Fibroblast of gingiva (primary cell): ENCODE measurements at places on chromosomes 16 and 17.

DNA sequence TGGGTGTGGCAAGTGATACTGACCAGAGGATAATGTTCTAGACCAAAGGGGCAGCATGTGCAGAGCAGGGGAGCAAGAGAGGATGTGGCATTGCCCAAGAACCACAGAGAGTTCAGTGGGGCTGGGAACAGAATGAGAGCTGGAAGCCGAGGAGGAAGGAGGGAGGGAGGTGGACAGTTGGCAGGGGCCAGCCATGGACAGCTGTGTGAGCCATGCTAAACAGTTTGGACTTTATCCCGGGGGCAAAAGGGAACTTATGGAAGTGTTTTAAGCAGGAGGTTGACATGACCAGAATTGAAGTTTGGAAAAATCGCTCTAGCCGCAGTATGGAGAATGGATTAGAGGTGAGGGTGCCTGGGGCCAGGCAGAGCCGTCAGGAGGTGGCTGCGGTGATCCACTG lies 29.4 kb upstream of the TMEM132E start:
- no peak for DNase-seq

DNA sequence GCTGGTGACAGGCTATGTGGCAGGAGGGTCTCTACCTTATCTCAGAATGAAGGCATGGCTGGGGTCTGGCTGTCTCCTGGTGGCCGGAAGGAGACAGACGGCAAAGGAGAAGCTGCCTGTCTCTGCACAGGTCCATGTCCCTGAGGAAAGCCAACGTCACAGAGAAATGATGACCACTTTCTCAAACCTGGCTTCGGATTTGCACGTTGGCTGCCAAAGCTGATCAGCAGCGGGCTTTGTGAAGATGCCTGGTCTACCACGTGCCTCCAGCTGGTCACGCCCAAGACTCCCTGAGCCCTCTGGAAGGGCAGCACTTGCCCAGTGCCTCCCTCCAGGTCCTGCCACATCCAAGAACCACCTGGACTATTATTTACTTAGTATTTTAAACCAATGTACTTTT lies 8.4 kb downstream of the DEXI start:
- no peak for DNase-seq

- peak; percentile 75 for DNase-seq
Observed at GRCh38 chr17:30580916-30581315, 103.7 kb downstream of the GOSR1 start.

GRCh38 chr16:49755313-49755620 lies 100.6 kb downstream of the ZNF423 start:
- DNase-seq: peak; percentile 36

GRCh38 chr17:55273579-55274354 lies 9.0 kb downstream of the HLF start:
- peak; percentile 93 for DNase-seq

- no peak for DNase-seq
Observed at GRCh38 chr16:46746821-46747776, 1.0 kb downstream of the MYLK3 start.

- DNase-seq: no peak
Observed at GRCh38 chr17:11467639-11468038, 130.6 kb upstream of the DNAH9 start.

DNA sequence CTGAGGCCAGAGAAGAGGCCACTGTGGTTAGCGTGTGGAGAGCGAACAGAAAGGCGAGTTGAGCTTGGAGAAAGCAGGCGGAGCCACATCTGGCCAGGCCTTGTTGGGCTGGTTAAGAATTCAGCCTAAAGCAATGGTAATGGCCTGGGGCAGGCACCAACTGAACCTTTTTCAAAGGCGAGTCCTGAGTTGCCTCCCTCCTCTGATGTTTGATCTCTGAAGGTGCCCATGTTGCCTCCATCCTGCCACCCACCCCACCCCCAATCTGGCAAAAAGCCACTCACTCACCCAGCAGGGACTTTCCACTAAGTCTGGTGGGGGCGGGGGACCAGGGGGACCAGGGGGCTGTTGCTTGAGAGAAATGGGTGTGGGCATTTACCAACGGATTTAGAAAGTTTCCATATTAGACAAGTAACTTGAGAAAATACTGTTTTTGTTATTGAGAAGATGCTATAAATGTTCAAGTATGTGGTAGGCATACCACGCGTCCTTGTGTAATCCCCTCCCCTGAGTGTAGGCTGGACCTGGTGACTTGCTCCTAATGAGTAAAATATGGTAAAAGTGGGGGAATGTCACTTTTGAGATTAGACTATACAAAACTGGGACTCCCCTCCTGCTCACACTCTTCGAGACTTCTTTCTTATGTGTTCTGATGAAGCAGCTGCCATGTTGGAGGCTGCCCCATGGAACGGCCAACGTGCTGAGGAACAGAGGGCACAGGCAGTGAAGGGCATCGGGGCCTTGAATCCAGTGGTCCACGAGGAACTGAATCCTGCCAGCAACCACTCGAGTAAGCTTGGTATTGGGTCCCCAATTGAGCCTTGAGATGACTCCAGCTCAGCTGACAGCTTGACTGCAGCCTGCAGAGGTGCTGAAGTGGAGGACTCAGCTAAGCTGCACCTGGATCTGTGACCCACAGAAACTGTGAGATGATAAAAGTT lies 29.9 kb upstream of the TNS4 start:
- DNase-seq: peak; percentile 84

DNA sequence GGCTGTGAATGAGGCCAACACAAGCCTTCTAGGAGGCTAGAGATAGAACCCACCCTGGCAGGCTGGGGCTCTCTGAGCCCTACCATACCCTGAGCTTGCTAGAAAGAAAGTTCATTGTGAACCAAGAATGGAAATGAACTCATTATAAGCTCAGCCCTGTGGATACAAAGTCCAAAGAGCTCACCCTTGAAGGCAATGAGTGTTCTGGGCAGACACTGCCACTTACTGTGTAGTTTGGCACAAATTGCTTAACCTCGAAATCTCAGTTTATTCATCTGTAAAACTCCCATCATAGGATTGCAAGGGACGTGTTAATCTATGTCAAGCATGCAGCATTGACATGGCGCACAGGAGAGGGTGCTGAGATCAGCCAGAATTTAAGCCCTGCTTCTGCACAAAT lies 5.5 kb downstream of the KDM8 start:
- no peak for DNase-seq

DNA sequence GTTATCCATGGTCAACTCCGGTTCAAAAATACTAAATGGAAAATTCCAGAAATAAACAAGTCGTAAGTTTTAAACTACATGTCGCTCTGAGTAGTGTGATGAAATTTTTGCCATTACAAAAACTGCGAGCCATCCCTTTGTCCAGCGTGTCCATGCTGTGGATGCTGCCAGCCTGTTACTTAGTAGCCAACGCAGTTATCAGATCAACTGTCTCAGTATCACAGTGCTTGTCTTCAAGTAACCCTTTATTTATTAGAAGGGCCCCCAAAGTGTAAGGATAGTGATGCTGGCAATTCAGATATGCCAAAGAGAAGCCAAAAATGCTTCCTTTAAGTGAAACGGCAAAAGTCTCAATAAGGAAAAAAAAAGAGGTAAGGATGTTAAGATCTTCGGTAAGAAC lies 23.9 kb downstream of the SNN start:
- DNase-seq: no peak

DNA sequence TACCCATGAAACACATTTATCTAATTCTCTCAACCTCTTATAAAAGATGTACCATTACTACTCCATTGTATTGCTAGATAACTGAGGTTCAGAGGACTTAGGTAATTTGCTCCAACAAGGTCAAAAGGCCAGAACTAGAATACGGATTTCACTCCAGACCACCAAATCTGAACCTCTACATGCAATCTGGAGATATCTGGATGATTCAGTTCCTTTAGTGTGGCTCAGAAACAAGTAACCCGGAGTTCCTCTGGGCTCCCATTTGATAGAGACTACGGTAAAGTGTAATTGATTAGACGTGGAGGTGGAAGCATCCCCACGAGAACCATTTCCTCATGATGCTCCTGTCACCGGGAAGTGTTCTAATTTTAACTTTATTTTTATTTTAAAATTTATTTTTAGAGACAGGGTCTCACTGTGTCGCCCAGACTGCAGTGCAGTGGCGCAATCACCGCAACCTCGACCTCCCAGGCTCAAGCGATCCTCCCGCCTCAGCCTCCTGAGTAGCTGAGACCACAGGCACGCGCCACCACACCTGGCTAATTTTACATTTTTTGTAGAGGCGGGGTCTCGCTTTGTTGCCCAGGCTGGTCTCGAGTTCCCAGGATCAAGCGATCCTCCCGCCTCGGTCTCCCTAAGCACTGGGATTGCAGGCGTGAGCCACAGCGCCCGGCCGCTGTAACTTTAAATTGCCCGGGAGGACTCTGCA lies 608 bp upstream of the COX10 start:
- DNase-seq: no peak
